ENCODE measurements at places on chromosomes 6 and 20.
A peak's percentile ranks its signal among the peaks of the same experiment; 100 is the strongest.

- DNase-seq, result no peak
These were observed 23.9 kb upstream of the NAA20 start for GRCh38 chr20:19992996-19993908.

- DNase-seq, result no peak
These were observed 69.8 kb upstream of the FAM184A start for GRCh38 chr6:119148098-119148824.

DNA sequence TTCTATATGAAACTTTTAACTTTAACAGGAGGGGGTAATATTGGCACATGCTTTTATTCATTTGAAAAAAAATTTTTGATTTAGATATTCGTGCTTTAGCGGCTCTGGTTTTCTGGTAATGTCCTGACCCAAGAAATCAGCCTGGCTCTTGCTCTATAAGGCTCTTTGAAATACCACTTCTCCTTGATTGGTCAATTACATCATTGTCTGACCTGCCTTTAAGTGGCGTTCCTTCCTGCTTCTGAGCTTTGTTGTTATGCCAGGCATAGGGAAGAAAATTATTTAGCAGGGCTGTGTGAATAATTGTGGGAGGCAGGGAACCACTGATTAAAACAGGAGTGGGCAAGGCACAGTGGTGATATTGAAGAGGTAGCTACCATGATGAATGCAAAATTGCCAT lies 3.9 kb downstream of the RNF144B start:
- no peak for DNase-seq

DNA sequence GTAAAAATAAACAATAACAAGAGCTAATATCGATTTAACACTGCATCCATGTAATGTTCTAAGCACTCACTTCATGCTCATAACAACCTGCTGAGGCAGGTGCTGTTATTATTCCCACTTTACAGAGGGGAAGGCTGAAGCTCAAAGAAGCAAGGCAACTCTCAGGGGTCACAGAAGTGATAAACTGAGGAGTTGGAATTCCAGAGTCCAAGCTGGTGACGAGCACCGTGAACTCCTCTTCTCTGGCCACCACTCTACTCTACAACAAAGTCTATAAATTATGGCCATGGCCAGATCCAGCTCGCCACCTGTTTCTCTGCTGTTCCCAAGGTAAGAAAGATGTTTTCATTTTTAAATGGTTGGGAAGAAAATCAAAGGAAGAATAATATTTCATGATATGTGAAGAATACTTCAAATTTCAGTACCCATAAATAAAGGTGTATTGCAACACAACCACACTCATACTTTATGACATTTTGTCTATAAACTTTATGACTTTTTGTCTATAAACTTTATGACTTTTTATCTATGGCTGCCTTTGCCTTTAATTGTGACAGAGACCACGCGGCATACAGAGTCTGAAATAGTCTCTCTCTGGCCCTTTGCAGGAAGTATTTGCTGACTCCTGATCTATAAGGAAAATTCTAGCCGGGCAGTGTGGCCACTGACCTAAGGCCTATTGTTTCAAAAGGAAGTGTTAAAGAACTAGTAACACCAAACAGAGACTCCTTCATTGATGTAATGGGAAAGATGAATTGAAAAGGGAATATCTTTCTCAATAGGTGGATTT lies 113.2 kb upstream of the KCNG1 start:
- DNase-seq, result no peak

DNA sequence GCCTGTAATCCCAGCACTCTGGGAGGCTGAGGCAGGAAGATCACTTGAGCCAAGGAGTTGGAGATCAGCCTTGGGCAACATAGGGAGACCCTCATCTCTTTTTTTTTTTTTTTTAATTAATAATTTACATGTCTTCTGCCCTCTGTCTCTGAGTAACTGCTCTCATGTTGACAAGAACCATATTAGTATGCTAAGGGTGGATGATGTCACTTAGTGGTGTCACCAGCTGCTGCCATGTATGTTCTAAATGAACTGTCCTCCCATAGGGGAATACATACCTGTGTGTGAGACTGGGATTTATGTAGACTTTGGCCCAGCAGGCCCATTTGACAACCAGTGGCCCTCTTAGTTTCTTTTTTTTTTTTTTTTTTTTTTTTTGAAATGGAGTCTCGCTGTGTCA lies 65.6 kb downstream of the SCAND1 start:
- DNase-seq, result no peak

GRCh38 chr20:58590679-58591473 lies 60.2 kb upstream of the STX16 start:
- DNase-seq, result no peak

DNA sequence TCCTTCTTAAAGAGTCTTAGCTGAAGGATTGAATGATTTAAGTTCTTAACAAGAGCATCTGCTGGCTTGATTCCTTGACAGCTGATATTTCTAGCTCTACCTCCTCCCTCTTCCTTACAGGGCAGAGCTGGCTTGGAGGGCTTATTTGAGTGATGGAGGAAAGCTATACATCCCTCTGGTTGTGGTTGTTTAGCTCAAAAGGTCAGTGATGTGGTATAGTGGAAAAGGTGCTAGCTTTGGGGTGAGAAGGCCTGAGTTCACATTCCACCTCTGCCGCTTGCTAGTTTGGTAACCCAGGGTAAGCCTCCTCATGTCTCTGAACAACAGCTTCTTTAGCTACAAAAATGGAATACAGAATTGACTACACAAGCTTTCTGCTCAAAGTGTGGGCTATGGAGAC lies 8.3 kb downstream of the CHMP4B start:
- no peak for DNase-seq

GRCh38 chr6:10558565-10558964 lies 37.4 kb downstream of the GCNT2 start:
- DNase-seq, result no peak

DNA sequence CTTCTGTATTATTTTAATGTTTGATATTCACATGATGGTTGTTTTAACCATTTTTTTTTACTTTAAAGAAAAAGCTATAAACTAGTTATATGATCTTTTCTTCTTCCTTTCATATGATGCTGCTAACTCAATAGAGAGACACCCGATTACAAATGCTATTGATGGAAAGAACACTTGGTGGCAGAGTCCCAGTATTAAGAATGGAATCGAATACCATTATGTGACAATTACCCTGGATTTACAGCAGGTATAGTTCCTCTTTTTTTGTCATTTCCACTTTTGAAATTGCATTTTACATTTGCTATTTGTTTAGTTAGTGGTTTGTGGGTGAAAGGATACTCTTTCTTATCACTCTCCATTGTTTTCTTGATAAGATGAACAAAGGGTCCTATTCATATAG lies 176.7 kb downstream of the LAMA2 start:
- no peak for DNase-seq

- no peak for DNase-seq
These were observed 4.2 kb upstream of the ZC2HC1B start for GRCh38 chr6:143859891-143860660.

- DNase-seq, result no peak
These were observed 91.3 kb upstream of the OGFRL1 start for GRCh38 chr6:71197267-71197666.

DNA sequence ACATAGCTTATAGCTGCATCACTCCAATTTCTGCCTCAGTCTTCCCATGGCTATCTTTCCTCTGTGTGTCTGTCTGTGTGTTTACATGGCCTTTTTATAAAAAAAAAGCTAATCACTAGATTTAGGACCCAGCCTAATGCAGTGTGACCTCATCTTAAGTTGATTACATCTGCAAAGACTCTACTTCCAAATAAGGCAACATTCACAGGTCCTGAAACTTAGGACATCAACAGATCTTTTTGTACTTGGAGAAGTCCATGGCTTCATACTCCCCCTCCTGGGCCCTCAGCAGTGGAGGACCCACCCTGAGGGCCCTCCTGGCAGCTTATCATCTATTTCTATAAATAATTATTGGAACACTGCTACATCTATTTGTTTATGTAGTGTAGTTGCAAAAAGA lies 146.1 kb downstream of the LMBRD1 start:
- no peak for DNase-seq

- DNase-seq, result no peak
These were observed 19.1 kb upstream of the ABT1 start for GRCh38 chr6:26577720-26578072.

DNA sequence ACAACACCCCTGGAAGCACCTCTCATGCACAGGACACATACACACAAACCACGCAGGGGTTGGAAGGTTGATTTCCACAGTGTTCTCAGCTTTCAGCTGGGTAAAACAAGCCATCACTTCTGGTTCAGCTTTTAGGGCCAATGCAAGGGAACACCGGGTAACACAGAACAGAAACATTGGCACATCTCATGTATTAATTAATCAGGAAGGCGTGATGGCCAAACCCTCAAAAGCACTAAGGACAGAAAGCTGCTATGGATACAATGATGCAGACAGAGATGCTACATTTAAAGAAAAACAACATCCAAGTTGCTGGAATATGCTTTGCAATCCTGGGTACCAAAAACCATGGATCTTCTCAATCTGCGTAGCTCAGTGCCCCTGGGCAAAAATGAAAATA lies 104.3 kb upstream of the BEND6 start:
- DNase-seq, result no peak

DNA sequence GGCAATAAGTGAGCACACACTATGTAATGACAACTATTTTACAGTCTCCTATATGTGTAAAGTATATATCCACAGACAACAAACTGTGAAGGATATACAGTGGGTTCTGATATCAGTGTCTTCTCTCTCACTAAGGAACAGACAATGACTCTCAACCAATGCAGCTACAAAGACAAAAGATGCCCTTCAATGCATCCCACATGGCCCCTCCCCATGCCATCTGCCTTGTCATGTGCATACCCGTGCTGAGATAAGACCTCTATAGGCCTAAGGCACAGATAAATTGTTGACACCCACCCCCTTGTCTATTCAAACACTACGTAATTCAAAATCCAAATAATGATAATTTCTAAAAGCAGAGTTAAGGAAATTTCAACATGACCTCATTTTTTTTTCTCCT lies 1123.5 kb upstream of the MAP3K7 start:
- DNase-seq, result no peak

DNA sequence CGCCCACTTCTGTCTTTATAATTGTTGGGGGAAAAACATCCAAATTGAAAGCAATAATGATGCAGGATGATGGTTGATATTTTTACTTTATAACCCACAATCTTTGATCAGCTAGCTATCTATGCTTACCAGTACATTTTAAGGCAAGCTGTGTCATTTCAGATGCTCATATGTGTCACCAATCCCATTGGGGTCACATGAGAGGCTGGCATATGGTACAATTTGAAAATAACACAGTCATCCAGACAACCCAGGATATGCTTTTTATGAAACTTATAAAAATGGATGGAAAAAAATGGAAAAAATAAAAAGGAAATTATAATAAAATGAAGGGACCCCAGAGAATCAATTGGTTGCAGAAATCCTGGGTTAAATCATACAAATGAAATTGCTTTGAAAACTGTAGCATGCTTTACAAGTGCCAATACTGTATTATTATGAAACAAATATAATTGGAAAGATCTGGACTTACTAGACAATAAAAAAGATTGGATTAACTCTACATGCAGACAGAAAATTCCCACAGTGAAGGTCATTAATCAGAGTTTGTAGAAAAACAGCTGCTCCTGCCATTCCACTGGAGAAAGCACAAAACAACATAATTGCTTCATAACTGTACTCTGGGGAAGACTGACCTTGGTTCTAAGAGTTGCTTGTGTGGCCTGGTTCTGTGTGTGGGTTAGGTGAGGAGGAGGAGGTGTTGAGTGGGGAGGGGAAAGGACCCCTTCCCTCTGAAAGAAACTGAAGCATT lies 13.3 kb upstream of the PRIM2 start:
- DNase-seq, result no peak

DNA sequence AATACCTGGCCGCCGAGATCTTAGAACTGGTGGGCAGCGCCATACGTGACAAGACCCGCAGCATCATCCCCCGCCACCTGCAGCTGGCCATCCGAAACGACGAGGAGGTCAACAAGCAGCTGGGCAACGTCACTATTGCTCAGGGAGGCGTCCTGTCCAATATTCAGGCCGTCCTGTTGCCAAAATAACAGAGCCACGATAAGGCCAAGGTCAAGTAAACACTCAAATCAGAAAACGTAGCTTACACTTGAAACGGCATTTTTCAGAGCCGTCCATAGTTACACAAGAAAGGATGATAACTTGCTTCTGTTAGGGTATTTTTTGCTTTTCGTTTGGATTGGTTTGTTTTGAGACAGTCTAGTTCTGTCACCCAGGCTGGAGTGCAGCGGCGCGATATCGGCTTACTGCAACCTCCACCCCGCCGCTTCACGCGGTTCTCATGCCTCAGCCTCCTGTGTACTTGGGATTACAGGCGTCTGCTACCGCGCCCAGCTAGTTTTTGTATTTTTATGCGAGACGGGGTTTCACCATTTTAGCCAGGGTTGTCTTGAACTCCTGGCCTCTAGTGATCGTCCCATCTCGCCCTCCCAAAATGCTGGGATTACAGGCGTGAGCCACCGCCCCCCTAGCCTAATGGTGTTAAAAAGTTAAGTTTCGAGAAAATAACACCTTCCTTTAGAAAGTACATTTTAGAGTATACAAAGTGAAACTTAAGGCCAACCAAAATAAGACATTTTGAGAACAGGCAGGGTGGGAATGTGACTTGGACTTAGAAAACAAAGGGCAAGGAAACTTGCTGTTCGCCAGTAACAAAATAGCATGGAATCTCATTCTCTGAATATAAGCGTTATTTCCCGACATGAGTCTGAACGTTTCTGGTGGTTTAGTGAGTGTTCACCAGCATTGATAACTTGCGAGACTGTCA lies 42.8 kb upstream of the HFE start:
- DNase-seq, result peak; percentile 65

- no peak for DNase-seq
These were observed 39.7 kb downstream of the SYNJ2 start for GRCh38 chr6:158021376-158021775.

DNA sequence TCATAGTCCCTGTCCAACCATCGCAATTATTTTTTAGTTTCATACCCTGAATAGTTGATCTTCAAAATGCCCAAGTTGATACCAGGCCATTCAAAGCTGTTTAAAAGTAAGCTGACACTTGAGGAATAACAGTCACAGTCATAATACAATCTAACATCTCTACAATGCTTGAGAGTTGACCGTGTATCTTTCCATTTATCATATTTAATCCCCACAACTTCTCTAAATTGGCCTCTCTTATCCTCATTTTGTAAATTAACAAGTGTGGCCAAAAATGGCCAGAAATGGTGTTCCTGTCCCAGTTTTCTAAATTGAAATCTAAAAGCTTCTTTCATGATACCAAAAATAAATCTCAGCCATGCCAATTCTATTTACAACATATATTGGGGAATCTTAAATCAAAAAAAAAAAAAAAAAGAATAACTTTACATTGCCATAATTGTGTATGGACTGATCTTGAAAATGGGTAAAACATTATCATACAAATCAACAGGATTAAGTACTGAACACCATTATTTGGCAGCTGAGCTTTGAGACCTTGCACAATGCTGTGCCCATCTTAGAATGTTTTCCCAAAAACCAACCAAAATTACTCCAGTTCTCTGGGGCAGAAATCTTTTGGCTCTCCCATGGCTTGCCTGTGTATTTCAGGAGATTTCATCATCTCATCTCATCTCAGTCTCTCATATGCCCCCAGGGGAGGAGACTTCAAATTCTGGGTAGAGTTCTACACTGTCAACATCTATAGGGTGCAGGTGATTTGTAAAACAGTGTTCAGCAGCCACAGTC lies 448.7 kb upstream of the JARID2 start:
- DNase-seq, result no peak
